G401 (cell line): ENCODE measurements at places on chromosomes 6 and 20. TPM values are rescaled to one million over a fixed set of nuclear protein-coding genes. Genes with fewer than 3 reads are reported as not detected.

SLC35F1 gene
- not detected in 2 replicates for total RNA-seq

C6orf118 gene
- not detected in 2 replicates for total RNA-seq

SRPK1 gene
- 28.9 and 39.9 TPM in 2 replicates for total RNA-seq

TFAP2D gene
- total RNA-seq, result not detected in 2 replicates

HLA-DMA gene
- total RNA-seq, result 11.4 and 15.8 TPM in 2 replicates

GGT7 gene
- 11.2 and 13.8 TPM in 2 replicates for total RNA-seq

PREP gene
- total RNA-seq, result 74.3 and 91.5 TPM in 2 replicates

ADTRP gene
- total RNA-seq, result 9.9 and 16.8 TPM in 2 replicates

TRMT6 gene
- total RNA-seq, result 12.7 and 15.9 TPM in 2 replicates

GABRR1 gene
- total RNA-seq, result not detected in 2 replicates

TSBP1 gene
- not detected in 2 replicates for total RNA-seq

TEAD3 gene
- total RNA-seq, result 15.6 and 19.4 TPM in 2 replicates

UBR2 gene
- 14.3 and 18.5 TPM in 2 replicates for total RNA-seq

SUMO4 gene
- total RNA-seq, result not detected in 2 replicates

SYNDIG1 gene
- total RNA-seq, result not detected in 2 replicates

UNC5CL gene
- 0.71 TPM in 1 of 2 replicates, not detected in the other for total RNA-seq

NR2E1 gene
- 0.31 TPM in 1 of 2 replicates, not detected in the other for total RNA-seq

OR2H2 gene
- total RNA-seq, result not detected in 2 replicates

GLP1R gene
- total RNA-seq, result not detected in 2 replicates

TRDN gene
- total RNA-seq, result not detected in 2 replicates

SLC52A3 gene
- total RNA-seq, result 0.06 TPM in 1 of 2 replicates, not detected in the other

AKIRIN2 gene
- 11.5 and 41.3 TPM in 2 replicates for total RNA-seq
